ENCODE measurements at places on chromosomes 7 and 10.

GRCh38 chr7:158093156-158093796 is 494.3 kb downstream of the PTPRN2 start:
- DNase-seq: no peak

- DNase-seq: no peak
Observed at GRCh38 chr7:153942036-153942435, 110.2 kb upstream of the DPP6 start.

GRCh38 chr7:74105992-74106391 is 22.4 kb downstream of the LIMK1 start:
- no peak for DNase-seq

GRCh38 chr7:106704000-106704840 is 43.3 kb upstream of the CCDC71L start:
- DNase-seq: no peak

- DNase-seq: no peak
Observed at GRCh38 chr10:121115154-121115553, 264.0 kb downstream of the WDR11 start.

DNA sequence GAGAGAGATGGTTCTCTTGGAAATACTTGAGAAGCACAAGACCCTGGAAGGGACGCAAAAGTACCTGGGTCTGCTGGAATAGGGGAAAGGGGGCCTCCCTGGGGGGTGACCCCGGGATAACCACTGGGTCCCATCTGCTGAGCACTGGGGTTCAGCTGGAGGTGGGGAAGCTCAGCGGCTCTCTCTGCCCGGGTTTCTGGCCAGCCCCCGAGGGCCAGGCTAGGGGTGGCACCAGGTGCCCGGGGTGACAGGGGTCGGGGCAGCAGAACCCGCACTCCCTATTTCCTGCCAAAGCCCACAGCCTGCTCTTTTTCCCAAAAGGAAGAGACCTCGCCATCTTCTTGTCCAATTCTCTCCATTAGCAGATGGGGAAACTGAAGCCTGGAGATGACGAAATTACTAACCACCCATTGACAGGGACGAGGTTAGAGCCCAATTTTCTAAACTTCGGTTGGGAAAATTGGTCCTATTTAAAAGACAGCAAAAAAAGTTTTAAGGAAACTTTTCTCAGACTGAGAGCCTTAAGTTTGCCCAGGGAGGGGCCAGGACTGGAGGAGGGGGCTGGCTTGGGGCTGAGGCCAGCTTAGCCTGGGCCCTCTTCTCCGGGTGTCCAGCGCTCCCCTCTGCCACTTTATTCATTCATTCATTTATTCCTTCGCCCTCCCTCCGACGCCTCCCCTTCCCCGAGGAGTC is 17.8 kb upstream of the GATA3 start:
- no peak for DNase-seq

DNA sequence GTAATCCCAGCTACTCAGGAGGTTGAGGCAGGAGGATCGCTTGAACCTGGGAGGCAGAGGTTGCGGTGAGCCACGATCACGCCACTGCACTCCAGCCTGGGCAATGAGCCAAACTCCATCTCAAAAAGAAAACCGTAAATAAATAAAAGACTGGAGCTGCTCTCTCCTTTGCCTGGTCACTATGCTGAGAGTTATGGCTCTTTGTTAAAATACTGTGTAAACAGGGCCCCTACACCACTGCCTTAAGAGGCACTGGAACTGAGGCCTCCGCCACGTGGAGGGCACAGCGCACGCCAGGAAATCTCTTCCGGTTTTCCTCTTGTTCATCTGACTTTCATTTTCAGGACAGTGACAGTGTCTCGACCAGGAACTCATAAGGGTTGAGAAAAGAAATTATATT is 123.3 kb downstream of the PAXIP1 start:
- no peak for DNase-seq

- DNase-seq: no peak
Observed at GRCh38 chr7:157817433-157817832, 480.6 kb downstream of the DNAJB6 start.

Data from putamen (tissue), 1 donor.